ENCODE measurements at places on chromosomes 2 and 18. TPM values are rescaled to one million over a fixed set of nuclear protein-coding genes. Genes with fewer than 3 reads are reported as not detected.

DNA sequence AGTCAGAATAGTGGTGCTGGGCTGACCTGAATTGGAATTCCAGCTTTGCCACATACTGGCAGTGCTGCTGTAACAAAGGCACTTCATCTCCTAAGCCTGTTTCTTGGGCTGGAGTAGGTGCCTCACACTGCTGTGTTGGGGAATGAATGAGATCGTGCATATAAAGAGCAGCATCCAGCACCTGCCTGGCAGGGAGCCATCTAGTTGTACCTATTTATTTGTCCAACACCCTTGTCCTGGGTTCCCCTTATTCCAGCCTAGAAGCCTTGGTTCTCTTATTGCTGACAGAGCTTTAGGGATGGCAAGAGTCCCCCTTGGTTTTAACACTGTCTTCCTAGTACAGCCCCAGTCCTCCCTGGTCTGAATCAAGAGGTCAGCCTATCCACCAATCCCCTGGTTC, 275.3 kb upstream of the RAB12 start:
- no peak for DNase-seq

- no peak for DNase-seq
These were observed 25.3 kb downstream of the DYNAP start for GRCh38 chr18:54616220-54616848.

DNA sequence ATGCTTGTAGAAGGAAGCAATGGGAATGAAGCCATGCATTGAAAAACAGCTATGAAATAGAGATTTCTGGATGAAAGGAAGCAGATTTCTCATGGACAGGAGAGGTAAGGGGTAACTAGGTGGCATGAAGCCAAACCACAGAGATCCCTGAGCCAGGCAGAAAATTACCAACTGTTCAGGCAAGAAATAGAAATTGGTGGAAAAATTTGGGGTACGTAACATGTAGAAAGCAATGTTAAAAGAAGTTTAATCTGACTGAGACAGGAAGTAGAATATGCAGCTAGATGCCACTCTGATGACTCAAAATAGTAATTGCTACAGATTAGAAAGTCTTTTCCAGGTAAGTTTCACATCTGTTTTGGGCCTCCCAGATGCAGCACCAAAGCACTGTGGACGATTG, 928.5 kb upstream of the CELF4 start:
- no peak for DNase-seq

GRCh38 chr2:186308347-186308746, 177.7 kb upstream of the ZC3H15 start:
- no peak for DNase-seq

GRCh38 chr2:169290433-169290832, 71.9 kb downstream of the LRP2 start:
- no peak for DNase-seq

GRCh38 chr2:128219891-128220290, 98.8 kb downstream of the HS6ST1 start:
- no peak for DNase-seq

DNA sequence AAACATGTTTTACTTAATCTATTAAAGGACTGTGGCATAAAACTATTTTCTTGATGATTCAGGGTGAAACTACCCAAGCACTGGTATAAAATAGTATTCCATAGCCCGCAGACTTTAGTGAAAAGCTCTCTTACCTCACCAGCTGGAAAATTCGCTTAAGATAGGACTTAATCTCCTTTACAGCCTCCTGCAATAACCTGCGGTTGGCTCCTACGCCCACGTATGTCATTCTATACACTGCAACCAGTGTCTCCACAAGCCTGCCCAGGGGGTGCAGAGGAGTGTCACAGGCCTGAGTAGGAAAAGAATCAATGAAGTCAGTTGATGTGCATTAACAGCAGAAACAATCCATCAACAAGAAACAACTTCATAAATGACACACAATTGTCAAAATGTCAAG, 11.3 kb upstream of the MPP4 start:
- no peak for DNase-seq

GRCh38 chr2:151388011-151388410, 21.7 kb upstream of the RIF1 start:
- DNase-seq, result no peak

DNA sequence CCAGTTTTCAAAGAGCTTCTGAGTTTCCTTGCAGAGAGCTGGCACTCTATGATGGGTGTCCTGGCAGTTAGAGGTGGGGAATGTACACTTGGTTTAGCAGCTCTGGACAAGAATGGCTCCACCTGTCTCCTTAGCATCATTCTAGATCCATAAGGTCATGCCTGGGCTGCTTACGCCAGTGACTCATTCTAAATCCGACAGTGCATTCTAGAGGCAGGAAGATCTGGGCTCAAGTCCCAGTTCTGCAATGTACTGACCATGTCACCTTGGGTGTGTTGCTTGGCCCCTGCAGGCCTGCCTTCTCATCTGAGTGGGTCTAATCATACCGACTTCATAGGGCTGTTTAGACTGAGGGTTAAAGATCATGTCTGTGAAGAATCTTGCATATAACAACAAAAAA, 46.5 kb downstream of the PTGR3 start:
- DNase-seq, result no peak

DNA sequence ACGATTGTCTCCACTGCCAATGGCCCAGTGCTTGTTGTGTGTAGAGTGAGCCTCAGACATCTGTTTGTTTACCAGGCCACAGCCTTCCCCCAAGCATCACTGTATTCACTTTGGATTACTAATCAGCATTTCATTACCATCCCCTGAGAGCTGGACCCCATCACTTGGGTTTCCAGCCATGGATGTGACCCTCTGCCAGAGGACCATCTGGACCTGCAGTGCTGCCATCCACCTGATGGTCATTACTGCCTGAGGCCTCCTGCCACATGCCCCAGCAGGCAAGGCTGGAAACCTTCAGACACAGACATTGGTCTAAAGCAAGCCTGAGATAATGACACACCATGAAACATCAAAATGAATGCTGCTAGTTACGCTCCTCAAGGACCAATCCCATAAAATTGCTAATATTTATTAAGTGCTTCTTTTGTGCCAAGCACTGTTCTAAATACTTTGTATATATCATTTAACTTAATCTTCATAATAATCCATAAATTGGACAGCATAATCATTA, 2096.3 kb upstream of the CELF4 start:
- no peak for DNase-seq

GRCh38 chr2:67712484-67712883, 315.4 kb downstream of the ETAA1 start:
- DNase-seq, result no peak

GRCh38 chr2:15967415-15968279, 27.3 kb downstream of the MYCN start:
- no peak for DNase-seq

DNA sequence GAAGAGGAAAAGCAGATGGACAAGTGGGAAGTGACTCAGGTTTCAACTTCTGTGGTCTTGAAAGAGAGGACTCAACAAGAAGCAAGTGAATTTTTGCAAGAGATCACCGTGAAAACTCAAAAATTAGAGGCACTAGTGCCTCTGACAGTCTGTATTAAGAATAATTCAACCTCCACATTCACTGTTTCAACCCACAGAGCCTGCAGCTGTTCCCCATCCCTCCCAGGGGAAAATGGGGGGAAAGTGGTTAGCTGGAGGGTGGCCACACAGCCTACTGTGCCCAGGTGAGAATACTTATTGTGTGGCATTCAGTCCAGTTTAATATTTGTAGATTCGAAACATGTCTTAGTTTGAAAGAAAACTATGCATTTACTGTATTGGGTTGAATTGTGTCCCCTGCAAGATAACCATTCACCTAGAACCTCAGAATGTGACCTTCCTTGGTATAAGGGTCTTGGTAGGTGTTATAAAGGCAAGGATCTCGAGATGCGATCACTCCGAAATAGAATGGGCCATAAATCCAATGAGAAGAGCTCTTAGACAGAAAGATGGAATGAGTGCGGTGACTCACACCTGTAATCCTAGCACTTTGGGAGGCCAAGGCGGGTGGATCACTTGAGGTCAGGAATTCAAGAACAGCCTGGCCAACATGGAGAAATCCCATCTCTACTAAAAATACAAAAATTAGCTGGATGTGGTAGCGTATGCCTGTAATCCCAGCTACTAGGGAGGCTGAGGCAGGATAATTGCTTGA, 94.3 kb downstream of the IRS1 start:
- DNase-seq, result no peak

DNA sequence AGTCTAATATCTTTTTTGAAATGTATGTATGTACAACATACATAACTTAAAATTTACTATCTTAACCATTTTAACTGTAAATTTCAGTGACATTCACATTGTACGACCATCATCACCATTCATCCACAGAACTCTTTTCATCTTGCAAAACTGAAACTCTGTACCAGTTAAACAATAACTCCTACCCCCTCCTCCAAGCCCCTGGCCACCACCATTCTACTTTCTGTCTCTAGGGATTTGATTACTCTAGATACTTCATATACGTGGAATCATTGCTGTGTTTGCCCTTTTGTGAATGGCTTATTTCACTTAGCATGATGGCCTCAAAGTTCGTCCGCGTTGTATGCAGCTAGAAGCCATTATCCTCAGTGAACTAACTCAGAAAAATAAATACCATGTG, 217.0 kb downstream of the METTL4 start:
- DNase-seq, result no peak

DNA sequence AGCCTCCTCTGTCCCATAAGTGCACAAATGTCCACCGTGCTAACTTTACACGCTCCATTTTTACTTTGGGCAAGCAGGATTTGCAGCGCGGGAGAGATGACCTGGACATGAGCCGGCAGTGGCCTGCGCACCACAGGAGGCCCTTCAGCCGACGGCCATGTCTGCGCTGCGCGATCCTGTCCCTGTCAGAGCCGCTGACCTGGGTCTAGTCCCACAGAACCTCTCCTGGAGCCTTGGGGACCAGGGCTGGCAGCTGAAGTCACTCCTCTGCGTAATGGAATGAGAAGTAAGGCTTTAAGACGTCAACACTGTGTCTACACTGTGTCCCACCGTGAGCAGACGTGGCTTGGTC, 29.6 kb downstream of the ADI1 start:
- DNase-seq, result no peak

The REG3A gene
- not detected for polyA plus RNA-seq

The RESP18 gene
- not detected for polyA plus RNA-seq

The SERPINB10 gene
- polyA plus RNA-seq, result 0.27 TPM

The CYP27C1 gene
- polyA plus RNA-seq, result 13.8 TPM

The FRZB gene
- 10.9 TPM for polyA plus RNA-seq

The KCNG2 gene
- polyA plus RNA-seq, result 0.13 TPM

The UBXN4 gene
- polyA plus RNA-seq, result 179 TPM

The FSHR gene
- polyA plus RNA-seq, result not detected

The ASAP2 gene
- polyA plus RNA-seq, result 66.1 TPM

The ZNF385B gene
- 16.8 TPM for polyA plus RNA-seq

The TUBB8B gene
- polyA plus RNA-seq, result 0.96 TPM

The PPIG gene
- 111 TPM for polyA plus RNA-seq

The CD8B gene
- 0.88 TPM for polyA plus RNA-seq

The KIF5C gene
- 5.5 TPM for polyA plus RNA-seq

Measured in left kidney (tissue), 8 donors.